Endothelial cell (in vitro differentiated cells): ENCODE measurements at places on chromosomes 3 and 15. TPM values are rescaled to one million over a fixed set of nuclear protein-coding genes. Genes with fewer than 3 reads are reported as not detected.

Gene ACKR4
- total RNA-seq = not detected

Gene SEMA3B
- 1.7 TPM for total RNA-seq

Gene ZBED2
- not detected for total RNA-seq

Gene THUMPD3
- total RNA-seq = 27.4 TPM

Gene SLC38A3
- total RNA-seq = 0.56 TPM

Gene MLH1
- 42.9 TPM for total RNA-seq

Gene SLCO3A1
- total RNA-seq = 30.9 TPM

Gene PRR20G
- total RNA-seq = not detected

Gene CYP1A2
- not detected for total RNA-seq

Gene PCSK6
- total RNA-seq = 0.13 TPM

Gene CCDC51
- 11.8 TPM for total RNA-seq

DNA sequence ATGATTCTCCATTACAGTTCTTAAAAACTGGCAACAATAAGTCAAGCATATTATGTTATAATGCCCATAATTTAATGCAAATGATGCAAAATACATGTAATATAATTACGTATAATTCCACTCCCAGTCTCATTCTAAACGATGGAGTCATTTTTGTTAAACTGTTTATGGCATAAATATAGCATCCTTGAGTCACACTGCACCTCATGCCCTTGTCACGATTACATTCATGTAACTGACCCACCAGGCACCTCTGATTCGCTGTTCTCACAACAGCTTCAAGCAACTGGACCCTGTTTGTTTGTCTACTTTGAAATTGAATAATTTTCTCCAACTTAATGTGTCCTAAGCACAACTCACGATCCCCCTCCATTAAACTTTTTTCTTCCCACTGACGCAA, 148.0 kb upstream of the LRTM1 start:
- no peaks in the 10 kb centered on the region for H3K27me3 ChIP-seq
- no peak overlapping the region for H3K27ac ChIP-seq
- peaks cover 6% of the 10 kb centered on the region for H3K4me1 ChIP-seq
- no peaks in the 10 kb centered on the region for H3K36me3 ChIP-seq
- no peak overlapping the region for H3K4me3 ChIP-seq
- no peak for DNase-seq

DNA sequence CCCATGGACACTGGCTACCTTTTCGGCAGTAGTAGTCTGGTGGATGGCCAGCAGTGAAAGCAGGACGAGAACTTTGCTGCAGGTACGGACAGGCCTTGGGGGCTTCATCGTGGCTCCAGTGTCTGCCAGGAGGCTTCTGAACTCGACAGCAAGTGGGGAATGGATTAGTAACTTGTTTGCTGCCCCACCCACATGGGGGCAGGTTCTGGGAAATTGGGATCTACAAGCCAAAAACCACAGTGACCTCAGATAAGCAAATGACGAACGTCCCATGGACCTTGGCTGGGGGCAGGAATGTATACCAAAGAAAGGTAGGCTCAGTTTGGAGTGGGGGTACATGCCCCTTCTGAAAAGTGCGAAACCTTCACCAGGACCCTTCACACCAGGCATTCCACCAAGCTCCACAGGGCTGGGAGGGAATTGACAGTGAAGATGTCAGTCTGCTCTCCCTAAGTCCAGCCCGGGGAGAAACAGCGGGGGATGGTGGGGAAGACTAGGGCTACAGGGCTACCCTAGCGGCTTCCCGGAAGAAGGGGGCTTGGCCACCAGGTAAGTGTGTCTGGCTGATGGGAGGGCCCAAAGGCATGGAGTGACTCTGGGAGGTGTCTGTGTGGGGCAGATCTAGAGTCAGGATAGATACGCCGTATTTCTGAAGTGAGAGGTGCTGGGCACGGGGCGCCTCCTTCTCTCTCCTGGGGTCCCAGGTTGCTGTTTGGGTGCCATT, at the start of gene ITIH4:
Gene ITIH4, minus strand, starts transcription at position 138 of the 724 bp plus-strand sequence. Its CDS starts 30 bp downstream, at position 108.
- no peak within 1 kb of the TSS for H3K4me3 ChIP-seq
- peaks cover 4% of the 10 kb centered on the region for H3K36me3 ChIP-seq
- H3K4me1 ChIP-seq = peaks cover 2% of the 10 kb centered on the region
- DNase-seq = no peak
- no peak within 1 kb of the TSS for H3K27ac ChIP-seq
- peaks cover 2% of the 10 kb centered on the region for H3K27me3 ChIP-seq

- H3K27me3 ChIP-seq = peaks cover 5% of the 10 kb centered on the region
- no peak for DNase-seq
- H3K4me3 ChIP-seq = no peak overlapping the region
- H3K4me1 ChIP-seq = peaks cover 10% of the 10 kb centered on the region
Measured at GRCh38 chr15:31387092-31387478, 60.5 kb downstream of the KLF13 start.

- H3K27ac ChIP-seq = peak overlapping the region; percentile 3
- peaks cover 38% of the 10 kb centered on the region for H3K4me1 ChIP-seq
- H3K27me3 ChIP-seq = peaks cover 14% of the 10 kb centered on the region
- H3K36me3 ChIP-seq = peaks cover 8% of the 10 kb centered on the region
- H3K4me3 ChIP-seq = no peak overlapping the region
Measured at GRCh38 chr3:172213904-172214303, 174.5 kb downstream of the FNDC3B start.

GRCh38 chr3:14329116-14329830, 73.1 kb upstream of the SLC6A6 start:
- H3K36me3 ChIP-seq = no peaks in the 10 kb centered on the region
- no peak overlapping the region for H3K27ac ChIP-seq
- no peak for DNase-seq
- H3K4me1 ChIP-seq = peaks cover 3% of the 10 kb centered on the region
- no peaks in the 10 kb centered on the region for H3K27me3 ChIP-seq
- H3K4me3 ChIP-seq = no peak overlapping the region

GRCh38 chr3:123353850-123354233, 95.0 kb downstream of the ADCY5 start:
- H3K4me1 ChIP-seq = peaks cover 5% of the 10 kb centered on the region
- no peak for DNase-seq
- no peak overlapping the region for H3K4me3 ChIP-seq
- peaks cover 11% of the 10 kb centered on the region for H3K27me3 ChIP-seq
- H3K27ac ChIP-seq = no peak overlapping the region

DNA sequence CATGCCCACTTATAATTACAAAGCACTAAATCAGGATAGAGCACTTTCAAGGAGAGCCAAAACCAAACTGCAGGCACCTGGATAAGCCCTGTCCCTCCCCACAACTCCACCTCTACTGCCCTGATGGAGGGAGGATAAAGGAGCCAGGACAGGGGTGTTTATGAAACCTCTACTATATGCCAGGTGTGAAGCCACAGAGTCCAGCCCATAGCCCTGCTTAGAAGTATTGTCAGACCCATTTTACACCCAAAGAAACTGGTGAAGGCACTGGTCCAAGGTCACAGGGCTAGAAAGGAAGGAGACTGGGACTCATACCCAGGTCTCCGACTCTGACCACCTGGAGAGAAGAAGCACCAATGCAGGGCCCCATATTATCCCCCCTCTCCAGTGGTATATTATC, 48.7 kb downstream of the SH3BP5 start:
- peaks cover 29% of the 10 kb centered on the region for H3K4me1 ChIP-seq
- H3K4me3 ChIP-seq = no peak overlapping the region
- no peak overlapping the region for H3K27ac ChIP-seq
- H3K36me3 ChIP-seq = peaks cover 8% of the 10 kb centered on the region

GRCh38 chr15:76278651-76279050, 32.6 kb downstream of the ETFA start:
- H3K36me3 ChIP-seq = peaks cover 28% of the 10 kb centered on the region
- no peaks in the 10 kb centered on the region for H3K4me1 ChIP-seq
- H3K27ac ChIP-seq = no peak overlapping the region
- H3K4me3 ChIP-seq = no peak overlapping the region

DNA sequence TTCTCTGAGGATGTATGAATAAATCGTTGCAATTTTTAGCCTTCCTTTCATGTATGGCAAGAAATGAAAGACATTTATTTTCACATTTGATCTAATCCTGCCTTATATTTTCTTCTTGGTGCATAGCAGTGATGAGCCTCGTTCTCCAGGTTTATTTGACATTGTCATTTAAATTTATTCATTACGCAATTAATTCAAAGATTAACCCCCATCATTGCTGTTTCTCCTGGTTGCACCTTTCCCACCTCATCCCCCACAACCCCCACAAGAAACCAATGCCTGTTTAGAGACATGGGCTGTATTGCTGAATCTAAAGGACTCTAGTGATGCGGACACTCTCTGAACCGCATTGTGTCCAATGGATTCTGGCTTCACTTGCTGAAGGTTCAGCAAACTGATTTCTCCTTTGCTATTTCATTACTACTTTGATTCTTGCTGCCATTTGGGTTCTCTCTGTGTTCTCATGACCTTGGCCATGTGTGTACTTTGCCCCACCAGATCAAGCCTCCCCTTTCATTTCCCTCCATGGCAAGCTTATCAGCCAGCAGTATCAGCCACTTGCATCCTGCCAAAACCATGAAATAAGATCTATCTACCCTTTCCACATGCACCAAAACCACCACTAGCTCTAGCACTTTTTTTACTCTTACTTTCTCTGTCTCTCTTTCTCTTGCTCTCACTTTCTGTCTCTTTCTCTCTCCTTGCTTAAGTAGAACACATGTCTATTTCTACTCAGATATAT, 382.7 kb downstream of the GBE1 start:
- DNase-seq = no peak
- H3K4me1 ChIP-seq = no peaks in the 10 kb centered on the region
- H3K36me3 ChIP-seq = no peaks in the 10 kb centered on the region
- no peak overlapping the region for H3K4me3 ChIP-seq
- no peak overlapping the region for H3K27ac ChIP-seq

DNA sequence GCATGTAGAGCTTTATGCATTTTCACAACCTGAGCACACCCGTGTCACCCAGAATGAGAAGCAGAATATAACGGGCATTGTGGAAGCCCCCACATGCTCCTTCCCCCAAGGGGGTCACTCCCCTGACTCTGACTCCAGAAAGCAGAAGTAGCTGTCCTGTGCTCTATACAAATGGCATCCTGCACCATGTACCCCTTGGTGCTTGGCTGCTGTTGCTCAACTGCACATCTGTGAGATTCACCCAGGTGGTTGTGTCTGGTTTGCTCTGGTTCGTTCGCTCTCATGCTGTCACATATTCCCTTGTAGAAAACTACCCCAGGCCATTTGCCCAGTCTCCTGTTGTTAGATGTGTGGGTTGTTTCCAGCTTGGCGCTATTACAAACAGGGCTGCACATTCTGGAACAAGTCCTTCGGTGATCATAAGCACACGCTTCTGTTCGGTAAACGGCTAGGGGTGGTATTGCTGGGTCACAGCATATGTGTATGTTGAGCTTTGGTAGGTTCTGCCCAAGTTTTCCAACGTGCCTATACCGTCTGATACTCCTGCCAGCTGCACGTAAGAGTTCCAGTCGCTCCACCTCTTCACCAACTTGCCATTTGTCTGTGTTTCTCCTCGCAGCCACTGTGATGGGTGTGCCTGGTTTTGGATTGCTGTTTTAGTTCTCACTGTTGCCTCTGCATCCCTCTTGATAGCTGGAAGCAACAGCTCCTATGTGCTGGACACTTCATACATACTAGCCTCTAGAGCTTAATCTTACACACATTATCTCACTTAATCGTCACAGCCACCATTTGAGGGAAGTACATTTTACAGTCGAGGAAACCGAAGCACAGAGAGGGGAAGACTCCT, 65.4 kb upstream of the SLC6A6 start:
- H3K36me3 ChIP-seq = no peaks in the 10 kb centered on the region
- H3K27ac ChIP-seq = no peak overlapping the region
- peak overlapping the region; percentile 19 for H3K4me3 ChIP-seq

GRCh38 chr3:14792691-14793121, 26.1 kb upstream of the FGD5 start:
- H3K36me3 ChIP-seq = no peaks in the 10 kb centered on the region
- H3K4me3 ChIP-seq = peak overlapping the region; percentile 51
- no peak for DNase-seq
- no peaks in the 10 kb centered on the region for H3K27me3 ChIP-seq

DNA sequence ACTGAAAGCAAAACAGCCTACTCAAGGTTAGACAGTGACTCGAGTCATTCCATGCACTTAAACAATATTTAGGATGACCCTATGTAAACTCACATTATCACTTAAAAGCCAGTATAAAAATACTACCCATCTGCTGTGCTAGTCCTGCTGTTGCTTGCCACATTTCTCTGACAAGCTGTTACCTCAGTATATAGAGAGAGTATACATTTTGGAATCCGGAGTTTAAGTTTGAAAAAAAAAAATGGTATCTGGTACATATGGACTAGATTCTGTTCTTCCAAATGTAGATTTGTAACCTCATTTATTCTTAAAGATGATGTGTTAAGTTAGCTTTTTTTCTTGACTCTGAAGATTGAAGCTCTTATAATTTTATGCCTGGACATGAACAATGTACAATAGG, 503.8 kb upstream of the TPRG1 start:
- H3K4me3 ChIP-seq = no peak overlapping the region
- no peak for DNase-seq
- peaks cover 6% of the 10 kb centered on the region for H3K4me1 ChIP-seq
- H3K27ac ChIP-seq = no peak overlapping the region

DNA sequence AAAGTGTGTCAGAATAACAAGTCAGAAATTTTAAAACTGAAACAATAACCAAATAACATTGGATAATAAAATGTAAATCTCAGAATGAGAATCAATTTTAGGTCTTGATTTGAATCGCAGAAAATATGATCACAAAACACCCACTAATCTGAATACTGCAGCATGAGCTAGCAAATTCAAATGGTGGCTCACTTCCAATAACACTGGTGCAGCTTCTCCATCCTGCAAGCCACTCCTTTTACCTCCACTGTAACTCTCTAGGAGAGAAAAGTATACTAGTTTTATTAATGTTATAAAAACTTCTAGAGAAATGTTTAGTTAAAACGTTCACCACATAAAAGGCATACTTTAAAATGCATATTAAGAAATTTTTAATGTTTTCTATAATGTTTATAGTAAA, 30.4 kb downstream of the UBE3A start:
- DNase-seq = no peak
- H3K27me3 ChIP-seq = no peaks in the 10 kb centered on the region

DNA sequence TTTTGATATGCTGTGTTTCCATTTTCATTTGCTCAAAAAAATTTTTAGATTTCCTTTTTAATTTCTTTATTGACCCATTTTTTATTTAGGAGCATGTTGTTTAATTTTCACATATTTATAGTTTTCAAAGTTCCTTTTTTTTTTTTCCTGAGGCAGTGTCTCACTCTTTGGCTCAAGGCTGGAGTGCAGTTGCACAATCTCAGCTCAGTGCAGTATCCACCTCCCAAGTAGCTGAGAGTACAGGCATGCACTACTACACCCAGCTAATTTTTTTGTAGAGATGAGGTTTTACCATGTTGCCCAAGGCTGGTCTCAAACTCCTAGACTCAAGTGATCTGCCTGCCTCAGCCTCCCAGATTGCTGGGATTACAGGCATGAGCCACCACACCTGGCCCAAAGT, 36.2 kb downstream of the PFN2 start:
- no peaks in the 10 kb centered on the region for H3K4me1 ChIP-seq
- H3K27me3 ChIP-seq = peaks cover 1% of the 10 kb centered on the region

DNA sequence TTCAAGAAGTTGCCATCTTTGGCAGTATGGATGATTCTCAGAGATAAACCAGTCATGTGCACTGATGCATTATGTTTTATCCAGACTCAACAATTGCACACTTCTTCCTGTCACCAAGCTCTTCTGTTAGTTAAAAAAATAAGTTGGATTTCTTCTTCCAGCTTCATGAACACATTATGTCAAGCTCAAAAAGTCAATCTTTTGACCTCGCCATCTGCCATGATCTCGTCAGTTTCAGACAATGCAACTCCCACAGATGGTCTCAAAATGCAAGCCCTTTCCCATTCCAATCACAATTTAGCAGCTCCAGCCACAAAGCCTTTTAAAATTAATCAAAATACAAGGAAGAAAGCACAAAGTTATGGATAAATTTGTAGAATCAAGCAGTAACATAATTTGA, 42.8 kb downstream of the TFDP2 start:
- no peak for DNase-seq
- H3K4me1 ChIP-seq = no peaks in the 10 kb centered on the region
- no peaks in the 10 kb centered on the region for H3K36me3 ChIP-seq
- no peak overlapping the region for H3K4me3 ChIP-seq
- H3K27me3 ChIP-seq = no peaks in the 10 kb centered on the region
